ENCODE measurements at places on chromosomes 11 and 22.

- DNase-seq = no peak
These were observed 317.8 kb downstream of the NTM start for GRCh38 chr11:131688048-131688693.

- DNase-seq = no peak
These were observed 21.5 kb downstream of the HPS4 start for GRCh38 chr22:26462051-26462450.

DNA sequence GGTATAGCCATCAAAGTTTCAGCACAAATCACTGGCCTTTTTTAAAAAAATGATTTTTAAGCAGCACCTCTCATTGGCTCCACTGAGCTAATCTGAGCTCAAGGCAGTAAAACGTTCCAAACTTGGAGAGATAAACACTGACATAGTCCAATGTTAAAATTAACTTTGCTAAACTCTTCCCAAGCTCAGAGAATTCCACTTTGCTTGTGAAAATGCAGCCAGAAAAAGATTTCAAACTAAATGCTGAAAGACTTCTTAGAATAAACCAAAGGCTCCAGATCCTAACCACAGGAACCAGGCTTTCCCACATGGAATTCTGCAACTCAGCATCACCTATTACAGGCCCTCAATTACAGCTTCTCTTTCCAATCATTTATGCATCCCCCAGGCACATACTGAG is 84.7 kb upstream of the GDPD4 start:
- DNase-seq = no peak

DNA sequence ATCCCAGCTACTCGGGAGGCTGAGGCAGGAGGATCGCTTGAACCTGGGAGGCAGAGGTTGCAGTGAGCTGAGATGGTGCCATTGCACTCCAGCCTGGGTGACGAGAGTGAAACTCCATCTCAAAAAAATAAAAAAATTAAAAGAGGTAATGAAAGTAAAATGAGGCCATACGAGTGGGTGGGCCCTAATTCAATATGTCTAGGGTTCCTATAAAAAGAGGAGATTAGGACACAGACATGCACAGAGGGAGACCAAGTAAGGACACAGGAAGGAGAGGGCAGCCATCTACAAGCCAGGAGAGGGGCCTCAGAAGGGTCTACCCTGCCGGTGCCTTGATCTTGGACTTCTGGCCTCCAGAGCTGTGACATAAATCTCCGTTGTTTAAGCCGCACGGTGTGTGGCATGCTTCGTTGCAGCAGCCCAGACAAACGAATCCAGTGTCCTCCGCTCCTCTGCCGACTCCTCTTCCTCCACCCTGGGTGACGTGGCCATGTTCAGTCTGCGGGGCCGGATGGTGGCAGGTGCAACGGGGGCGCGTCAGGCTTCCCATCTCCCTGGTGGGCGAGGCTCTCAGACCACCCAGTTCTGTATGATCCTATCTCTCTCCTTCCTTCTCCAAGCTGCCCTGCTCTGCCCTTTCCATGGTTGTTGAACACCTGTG is 51.6 kb upstream of the PARVG start:
- DNase-seq = no peak

GRCh38 chr22:24518771-24519485 is 23.8 kb downstream of the UPB1 start:
- no peak for DNase-seq

GRCh38 chr11:60872124-60872960 is 5.0 kb downstream of the ZP1 start:
- DNase-seq = peak; percentile 10

DNA sequence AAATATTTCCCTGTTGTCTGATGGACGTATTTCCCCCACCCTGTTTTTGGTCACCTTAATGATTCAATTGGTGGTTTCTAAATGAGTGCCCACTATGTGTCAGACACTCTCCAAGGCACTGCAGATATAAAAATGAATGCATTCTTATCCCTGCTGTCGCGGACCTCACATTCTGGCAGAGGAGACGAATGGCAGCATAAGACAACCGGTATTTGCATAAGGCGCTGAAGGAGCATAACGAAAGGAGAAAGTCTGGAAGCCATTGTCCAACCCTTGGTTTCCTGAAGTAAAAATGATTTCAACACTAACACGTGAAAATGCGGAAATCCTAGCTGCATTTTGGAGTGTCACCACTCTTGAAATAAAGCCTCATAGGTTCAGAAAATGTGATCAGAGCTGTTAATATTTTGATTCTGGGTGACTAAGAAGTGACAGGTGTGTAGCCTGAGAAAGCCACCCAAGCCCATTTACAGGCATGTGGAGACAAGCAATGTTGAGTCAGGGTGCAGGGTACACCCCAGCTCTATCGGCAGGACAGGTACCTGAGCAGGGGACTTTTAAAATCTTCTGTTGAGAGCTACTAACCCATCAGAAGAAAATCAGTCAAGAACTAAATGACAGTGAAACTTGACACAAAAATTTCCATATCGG is 10.1 kb upstream of the GAB2 start:
- no peak for DNase-seq

- DNase-seq = no peak
These were observed 92.7 kb downstream of the FDX1 start for GRCh38 chr11:110522471-110522870.

- peak; percentile 35 for DNase-seq
These were observed 29.1 kb downstream of the MAP6 start for GRCh38 chr11:75639762-75640181.

DNA sequence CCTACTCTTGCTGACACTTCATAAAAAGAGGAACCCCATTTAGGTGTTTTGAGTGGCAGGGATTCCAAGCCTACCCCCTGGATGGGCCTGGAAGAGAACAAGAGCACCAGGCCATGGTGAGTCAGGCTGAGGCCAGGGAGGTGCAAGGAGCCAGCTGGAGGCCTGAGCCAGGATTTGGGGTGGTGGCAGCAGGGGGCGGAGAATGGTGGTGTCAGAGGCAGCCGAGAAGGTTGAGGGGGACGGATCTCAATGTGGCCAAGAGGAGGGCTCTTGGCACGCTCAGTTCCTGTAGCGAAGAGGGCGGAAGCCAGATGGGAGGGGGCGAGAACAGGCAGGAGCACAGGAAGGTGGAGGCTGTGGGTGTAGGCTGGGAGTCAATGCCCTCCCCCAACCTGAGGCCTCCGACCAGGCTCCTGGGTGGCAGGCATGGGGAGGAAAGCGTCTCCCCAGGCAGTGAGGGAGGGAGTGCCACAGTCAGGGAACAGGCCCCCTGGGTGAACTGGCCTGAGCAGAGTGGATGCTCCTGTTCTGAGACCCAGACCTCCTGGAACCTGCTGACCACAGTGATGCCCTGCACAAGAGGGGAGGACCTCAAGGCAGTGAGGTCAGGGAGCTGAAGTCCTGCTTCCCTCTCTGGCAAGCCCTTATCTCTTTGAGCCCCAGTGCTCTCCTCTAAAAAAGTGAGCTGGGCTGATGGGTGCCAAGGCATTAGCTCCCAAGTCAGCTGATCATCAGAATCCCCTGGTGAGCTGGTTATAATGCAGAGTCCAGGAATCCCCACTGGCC is 13.9 kb downstream of the RTN4RL2 start:
- DNase-seq = peak; percentile 41

- no peak for DNase-seq
These were observed 41.7 kb upstream of the BLID start for GRCh38 chr11:122157653-122158161.

- DNase-seq = peak; percentile 49
These were observed 378.7 kb downstream of the NTM start for GRCh38 chr11:131749101-131749500.

GRCh38 chr22:25970374-25970911 is 198.8 kb upstream of the SEZ6L start:
- DNase-seq = no peak

DNA sequence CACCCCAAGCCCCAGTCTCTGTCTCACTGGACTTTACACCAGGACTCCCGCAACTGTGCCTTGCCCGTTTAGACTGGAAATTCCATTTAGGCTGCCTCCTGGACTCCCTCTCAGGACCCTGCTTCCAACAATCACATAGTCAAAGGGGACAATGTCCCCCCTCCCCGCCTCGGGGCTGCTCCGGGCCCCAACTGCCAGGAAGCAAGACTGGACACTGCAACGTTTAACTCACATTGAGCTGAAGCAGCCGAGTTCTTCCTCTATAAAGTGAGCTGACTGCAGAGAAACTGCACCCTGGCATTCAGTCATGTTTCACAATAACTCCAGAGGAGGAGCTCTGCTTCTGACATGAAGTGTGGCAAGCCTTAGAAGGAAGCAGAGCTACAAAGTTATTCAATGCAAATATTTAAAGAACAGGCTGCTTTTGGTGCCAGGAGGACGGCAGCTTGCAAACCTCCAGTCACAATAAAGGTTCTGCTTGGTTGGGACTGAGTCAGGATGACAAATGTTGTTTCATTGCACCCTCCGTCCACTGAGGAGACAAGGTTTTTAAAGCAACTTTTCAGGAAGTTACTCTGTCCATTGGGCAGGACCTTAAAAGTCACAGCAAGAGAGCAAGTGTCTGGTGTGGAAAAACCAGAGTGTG is 19.9 kb downstream of the PACSIN2 start:
- DNase-seq = peak; percentile 66

GRCh38 chr22:23282516-23282915 is 102.2 kb downstream of the BCR start:
- DNase-seq = no peak

DNA sequence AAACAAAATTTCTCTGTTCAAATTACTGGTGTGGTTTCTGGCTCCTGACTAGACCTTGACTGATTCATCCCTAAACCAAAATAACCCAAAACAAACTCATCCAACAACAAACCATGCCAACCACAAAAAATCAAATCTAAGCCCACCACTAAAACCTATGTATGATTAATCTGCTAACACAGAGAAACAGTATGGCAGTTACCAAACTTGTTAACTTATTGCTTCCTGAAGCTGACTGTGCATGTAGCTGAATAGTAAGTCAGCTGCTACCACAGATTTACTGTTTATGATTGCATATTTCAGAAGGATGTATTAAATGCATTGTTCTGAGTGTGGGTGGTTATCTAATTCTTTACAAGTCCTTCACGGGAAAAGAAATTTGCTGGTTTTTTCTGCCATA is 231.1 kb downstream of the SWAP70 start:
- DNase-seq = peak; percentile 75

- DNase-seq = no peak
These were observed 3.2 kb downstream of the AMOTL1 start for GRCh38 chr11:94771390-94771789.

GRCh38 chr22:39936523-39937145 is 23.6 kb upstream of the TMA7B start:
- DNase-seq = no peak

- no peak for DNase-seq
These were observed 81.7 kb downstream of the PRCP start for GRCh38 chr11:82818409-82819043.

DNA sequence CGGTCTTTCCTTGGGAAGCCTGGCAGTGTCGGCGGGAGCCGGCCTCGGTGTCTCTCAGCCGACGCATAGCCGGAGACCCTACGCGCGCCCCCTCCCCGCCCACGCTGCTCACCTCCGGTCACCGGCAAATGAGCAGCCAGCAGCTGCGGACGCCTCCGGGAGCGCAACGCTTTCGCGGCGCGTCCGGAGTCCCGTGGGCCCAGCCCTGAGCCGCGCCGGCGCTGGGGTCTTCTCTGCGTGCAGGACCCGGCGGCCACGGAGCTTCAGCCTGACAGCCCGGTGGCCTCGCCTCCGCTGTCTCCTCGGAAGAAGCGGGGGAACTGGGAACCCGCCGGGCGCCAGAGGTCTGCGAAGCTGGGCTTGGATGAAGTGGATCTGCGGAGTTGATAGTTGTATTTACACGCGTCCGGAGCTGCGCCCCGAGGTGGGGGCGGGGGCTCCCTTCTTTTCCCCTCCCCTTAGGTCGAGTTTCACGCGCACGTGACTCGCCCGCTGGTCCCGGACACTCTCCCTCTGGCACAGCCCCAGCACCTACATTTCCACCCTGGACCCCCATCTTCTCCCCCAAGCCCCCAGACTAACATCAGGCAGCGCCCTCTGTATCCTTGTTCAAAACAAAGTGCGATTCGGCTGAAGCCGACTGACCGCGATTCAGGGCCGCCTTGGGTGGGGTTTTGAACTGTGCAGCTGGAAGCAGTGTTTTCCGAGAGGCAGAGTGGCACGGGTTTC is at the start of gene SLC43A1:
Gene SLC43A1, minus strand, starts transcription at position 371 of the 729 bp plus-strand sequence. CDS start 1,591 bp downstream, outside the sequence.
- peak; percentile 34 for DNase-seq

GRCh38 chr11:57502870-57503269 is 12.6 kb downstream of the SLC43A1 start:
- no peak for DNase-seq

GRCh38 chr22:46156031-46156430 is 5.7 kb downstream of the PPARA start:
- DNase-seq = no peak

DNA sequence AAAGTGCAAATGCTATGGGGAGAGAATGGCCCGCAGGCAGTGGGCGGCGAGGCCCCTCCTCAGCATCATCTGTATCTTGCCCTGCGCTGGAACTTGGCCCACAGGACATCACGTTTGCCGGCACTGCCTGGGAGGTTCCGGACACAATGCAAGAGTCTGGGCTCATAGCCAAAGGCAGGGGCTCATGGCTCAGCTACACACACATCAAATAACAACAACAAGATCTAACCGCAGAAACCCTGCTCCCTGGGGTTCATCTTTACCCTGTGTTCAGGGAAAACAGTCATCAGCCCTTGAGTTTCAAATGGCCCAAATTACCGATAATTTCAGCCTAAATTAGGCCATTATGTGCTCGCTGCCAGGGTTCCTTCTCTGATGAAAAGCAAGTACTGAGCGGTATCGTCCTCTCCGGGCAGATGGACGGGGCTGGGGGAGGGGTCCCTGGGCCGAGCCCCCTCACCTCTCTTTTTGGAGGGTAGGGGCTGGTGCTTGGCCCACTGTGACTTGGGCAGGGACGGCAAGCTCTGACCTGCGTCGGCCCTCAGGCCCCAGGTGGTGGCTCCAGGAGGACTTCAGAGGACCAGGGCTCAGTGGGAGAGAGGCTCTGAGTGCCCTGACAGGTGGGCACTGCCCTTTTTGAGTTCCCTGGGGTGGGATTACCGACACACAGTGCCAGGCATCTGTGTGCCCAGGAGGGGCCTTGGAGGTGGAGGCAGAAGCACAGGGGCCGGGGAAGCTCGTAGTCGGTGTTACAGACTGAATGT is 25.0 kb upstream of the GAL start:
- DNase-seq = peak; percentile 93

DNA sequence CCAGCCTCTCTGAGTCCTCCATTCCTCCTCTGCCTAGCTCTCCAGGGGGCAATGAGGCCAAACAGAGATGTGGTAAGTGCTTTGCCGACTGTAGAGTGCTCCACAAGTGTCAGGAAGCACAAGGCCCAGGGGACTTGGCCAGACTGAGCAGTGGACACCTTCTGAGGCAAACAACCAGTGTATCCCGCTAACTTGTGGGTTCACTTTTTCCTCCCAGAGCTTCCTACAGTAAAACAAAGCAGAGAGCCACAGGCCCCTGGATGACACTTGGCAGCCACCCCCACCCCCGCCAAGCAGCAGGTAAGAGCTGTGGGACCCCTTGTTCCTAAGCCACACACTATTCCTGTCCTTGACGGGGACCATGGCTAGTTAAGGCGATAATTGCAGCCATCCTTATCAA is 160.9 kb downstream of the CACNA1I start:
- no peak for DNase-seq

GRCh38 chr22:47355388-47355725 is 592.9 kb downstream of the TBC1D22A start:
- DNase-seq = no peak

All from A172 (cell line).